Panc1 (cell line): ENCODE measurements at places on chromosomes 11 and 22.

DNA sequence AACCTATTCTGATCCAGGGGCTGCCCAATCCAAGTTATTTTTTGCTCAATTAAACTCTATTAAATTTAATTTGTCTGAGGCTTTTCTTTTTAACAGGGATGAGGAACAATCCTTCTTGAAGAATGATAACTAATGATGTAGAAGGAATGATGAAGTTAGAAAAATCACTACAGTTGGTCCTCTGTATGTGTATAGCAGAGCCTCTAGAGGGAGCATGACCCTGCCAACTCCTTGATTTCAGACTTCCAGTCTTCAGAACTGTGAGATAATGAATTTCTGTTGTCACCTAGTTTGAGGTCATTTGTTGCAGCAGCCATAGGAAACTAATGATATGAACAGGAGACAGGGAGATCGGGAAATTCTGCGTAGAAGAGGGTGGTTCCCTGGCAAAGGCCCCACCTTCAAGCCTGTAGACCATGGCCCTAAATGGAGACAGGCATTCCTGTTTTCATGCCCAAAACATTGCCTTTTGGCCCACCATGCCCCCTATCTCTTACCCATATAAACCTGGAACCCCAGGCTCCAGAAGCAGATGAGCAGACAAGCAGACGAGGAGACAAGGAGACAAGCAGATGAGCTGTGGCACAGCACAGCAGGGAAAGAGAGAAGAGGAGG is 7.7 kb upstream of the QSER1 start:
- no peak for DNase-seq

GRCh38 chr22:39349967-39350726 is at the start of gene SYNGR1:
SYNGR1 (plus strand) TSS chr22:39349991; CDS start chr22:39350011, 20 bp downstream.
- no peak for DNase-seq

GRCh38 chr11:62012832-62013461 is 45.5 kb upstream of the FTH1 start:
- no peak for DNase-seq

GRCh38 chr11:125063429-125064043 is 431 bp downstream of the SLC37A2 start:
- no peak for DNase-seq

DNA sequence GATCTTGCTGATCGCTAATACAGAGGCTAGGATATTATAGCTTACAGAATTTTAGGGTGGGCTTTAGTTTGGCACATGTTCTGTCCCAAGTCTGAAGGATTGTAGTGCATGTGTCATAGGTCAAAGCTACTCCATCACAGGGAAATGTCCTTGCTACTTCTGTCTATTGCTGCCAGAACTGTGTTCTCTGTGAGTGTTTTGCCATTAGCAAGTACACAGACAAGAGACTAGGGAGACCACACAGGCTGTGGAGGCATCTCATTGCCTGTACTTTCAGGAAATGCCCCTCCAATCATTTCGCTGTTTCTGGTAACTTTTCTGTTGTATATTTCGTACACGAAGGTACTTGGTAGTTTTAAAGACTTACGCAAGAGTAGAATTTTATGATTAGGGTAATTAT is 25.5 kb upstream of the RAG2 start:
- no peak for DNase-seq

DNA sequence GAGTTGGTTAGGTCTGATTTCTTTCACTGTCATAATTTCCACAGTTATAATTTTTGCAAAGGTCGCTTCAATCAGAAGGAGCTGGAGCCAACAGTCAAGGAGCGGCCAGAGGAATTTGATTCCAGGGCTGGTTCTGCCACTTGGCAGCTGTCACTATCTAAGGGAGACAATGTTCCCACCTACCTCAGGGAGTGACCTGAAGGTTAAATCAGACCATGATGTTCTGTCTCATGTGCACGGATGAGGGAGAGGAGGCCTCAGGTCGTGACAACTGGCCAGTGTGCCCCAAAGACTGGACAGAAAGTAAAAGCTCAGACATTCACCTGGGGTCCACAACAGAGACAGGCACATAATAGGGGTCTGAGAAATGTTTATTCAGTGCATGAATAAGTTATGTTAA is 7.6 kb downstream of the MRGPRD start:
- no peak for DNase-seq

- no peak for DNase-seq
Measured at GRCh38 chr22:44365191-44365590, 52.4 kb upstream of the SHISAL1 start.

GRCh38 chr22:28544431-28544868 is 135.2 kb downstream of the TTC28 start:
- no peak for DNase-seq

- DNase-seq = no peak
Measured at GRCh38 chr11:10317776-10318526, 13.1 kb downstream of the ADM start.

DNA sequence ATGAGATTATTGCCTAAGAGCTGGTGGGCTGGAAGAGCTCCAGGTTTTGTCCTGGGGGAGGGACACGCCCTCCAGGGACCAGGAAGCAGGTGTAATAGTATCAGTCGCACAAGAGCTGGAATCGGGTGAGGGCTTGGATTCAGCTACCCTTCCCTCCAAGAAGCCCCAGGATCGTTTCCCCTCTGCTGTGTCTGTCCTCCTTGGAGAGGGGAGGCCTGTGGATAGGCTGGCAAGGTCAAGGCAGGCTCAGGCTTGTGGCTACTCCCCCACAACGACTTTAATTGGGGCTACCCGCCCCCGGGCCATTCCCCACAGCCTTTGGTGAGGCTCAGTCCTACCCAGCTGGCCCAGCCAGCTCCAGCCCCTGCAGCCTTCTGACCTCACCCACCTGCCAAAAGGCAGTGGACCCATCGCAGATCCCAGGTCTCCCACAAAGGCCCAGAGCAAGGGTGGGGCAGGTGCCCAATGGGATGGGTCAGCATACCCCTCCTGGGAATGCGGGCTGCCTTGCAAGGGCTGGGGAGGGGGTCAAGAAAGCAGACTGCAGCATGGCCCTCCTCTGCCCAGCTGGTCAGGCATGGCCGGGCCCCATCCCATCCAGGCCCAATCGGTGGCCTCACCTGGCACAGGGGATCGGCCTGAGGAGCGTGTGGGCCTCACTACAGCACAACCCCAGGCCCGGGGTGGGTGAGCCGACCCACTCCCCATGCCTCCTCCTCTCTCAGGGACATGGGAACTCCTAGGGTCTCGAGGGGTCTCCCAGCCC is 1.0 kb downstream of the CTSD start:
- no peak for DNase-seq

GRCh38 chr11:1521382-1522080 is 35.0 kb upstream of the MOB2 start:
- no peak for DNase-seq

- DNase-seq = peak; percentile 69
Measured at GRCh38 chr11:116732271-116733042, 40.3 kb downstream of the BUD13 start.

DNA sequence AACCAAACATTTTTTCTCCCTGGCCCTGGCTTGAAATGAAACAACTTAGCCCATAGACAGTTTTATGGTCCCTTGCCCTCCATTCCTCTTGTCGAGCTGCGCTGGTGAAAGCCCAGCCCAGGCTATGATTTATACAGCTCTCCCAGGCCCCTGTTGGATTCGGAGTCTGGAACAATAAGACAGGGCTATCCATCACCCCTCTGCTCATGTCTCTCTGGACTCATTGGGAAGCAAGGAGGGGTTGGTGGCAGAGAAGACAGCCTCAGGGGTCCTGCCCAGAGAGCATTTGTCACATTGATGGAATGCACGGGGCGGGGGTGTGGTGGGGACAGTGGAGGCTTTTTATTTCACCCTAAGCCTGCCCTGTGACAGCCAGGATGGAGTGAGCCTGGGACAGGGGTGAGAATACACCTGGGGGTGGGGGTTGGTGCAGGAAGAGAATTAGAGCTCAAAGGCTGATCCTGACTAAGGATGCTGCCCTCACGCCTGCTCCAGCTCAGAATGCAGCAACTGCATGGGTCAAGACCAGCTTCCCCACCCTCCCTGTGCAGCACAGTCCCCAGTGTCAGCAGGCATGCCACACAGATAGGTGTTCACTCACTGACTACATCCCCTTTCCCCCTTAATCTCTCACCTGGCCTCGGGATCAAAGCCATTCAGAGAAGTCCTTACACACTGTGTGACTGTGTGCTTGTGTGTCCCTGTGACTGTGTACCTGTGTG is 10.0 kb upstream of the PKNOX2 start:
- no peak for DNase-seq

- DNase-seq = no peak
Measured at GRCh38 chr11:105367129-105367528, 227.6 kb upstream of the CARD18 start.
